Stimulated activated naive CD8-positive, alpha-beta T cell treated with anti-CD3 and anti-CD28 coated beads, Interleukin-15, Interleukin-2, amounts not matched to agents 100 U/mL and 50 U/mL, for 24 hours (primary cell): ENCODE measurements at places on chromosomes 2 and 18.
A peak's percentile ranks its signal among the peaks of the same experiment; 100 is the strongest.

DNA sequence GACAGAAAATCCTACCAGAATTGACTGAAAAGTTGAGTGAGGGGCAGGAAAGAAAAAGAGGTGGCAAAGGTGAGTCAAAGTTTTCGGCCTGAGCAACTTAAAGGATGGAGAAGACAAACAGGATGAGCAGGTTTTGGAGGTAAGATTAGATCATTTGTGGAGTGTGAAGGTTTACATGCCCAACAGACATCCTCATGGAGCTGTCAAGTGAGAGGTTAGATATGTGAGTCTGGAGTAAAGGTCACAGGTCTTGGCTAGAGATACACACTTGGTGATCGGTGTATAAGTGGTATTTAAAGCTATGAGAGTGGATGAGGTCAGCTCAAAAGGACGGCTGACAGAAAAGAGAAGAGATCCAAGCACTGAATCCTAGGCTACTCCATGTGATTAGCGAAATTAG, 11.1 kb upstream of the MYL12A start:
- no peak for DNase-seq

- DNase-seq, result no peak
These were observed 64.5 kb downstream of the CRACDL start for GRCh38 chr2:98871506-98871905.

DNA sequence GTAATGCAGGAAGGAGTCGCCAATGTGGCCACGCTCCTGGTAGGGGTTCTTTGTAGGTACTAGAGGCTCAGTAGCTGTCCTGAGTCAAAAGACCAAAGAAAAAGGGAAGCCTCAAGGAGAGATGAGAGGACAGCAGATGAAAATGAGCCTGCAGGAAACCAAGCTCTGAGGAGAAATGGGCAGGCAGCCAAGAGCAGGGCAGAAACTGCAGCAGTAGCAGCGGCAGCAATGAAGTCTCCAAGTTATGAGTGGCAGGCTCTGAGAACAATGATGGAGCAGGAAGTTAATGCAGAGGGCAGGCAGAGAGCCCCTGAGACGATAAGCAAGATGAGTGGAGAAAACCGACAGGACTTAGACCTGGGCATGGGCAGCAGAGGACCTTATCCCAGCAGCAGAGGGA, 48.2 kb upstream of the TMEM200C start:
- no peak for DNase-seq

- DNase-seq, result no peak
These were observed 889.1 kb upstream of the ZEB2 start for GRCh38 chr2:145408980-145409379.

DNA sequence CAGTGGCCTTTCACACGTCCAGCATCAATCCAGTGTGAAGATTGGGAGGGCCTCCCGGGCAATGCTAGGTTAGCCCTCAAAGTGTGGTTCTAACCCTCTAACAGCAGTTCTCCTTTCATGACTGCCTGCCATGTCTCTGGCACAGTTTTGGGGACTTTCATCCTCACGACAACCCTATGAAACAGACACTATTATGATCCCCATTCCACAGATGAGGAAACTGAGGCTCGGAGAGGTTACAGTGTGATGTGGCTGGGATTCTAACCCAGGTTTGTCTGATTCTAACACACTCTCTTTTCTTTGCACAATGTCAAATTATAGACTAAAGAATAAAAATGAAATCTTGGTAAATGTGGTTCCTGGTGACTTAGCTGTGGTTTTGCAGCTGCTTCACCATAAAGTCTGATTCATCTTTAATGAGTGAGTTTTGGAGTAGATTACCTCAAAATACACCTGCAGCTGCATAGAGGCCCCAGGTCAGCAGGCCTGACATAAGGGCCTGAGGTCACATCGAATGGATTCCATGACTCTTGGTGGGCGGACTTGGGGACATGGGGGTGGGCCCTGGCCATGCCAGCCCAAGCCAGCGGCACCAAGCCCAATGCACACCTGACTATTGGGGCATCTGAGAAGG, 214.4 kb downstream of the GLI2 start:
- no peak for DNase-seq

GRCh38 chr2:134244086-134244485, 9.8 kb upstream of the MGAT5 start:
- DNase-seq, result no peak

- DNase-seq, result peak; percentile 85
These were observed 282.5 kb upstream of the MYT1L start for GRCh38 chr2:2613279-2614199.
